ENCODE measurements at places on chromosomes 2 and 18.

DNA sequence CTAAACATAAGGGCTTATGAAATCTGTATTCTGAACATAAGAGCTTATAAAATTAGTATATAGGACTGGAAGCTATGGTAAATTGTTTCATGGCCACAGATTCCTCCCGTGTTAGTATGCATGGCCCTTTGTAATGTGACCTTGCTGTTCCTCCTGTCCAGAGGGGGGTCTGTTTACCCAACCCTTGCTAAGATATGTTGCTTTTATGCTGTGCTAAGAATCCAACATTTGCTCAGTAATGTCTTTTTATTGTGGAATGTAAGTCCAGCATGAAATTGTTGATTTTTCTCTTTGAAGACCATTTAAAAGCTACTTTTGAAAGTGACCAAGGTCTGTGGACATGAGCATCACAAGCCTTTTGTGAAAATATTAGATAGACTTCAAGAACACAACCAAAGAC lies 485.4 kb downstream of the PARD3B start:
- DNase-seq, result no peak

GRCh38 chr18:62460851-62461300 lies 61.9 kb upstream of the ZCCHC2 start:
- peak; percentile 10 for DNase-seq

DNA sequence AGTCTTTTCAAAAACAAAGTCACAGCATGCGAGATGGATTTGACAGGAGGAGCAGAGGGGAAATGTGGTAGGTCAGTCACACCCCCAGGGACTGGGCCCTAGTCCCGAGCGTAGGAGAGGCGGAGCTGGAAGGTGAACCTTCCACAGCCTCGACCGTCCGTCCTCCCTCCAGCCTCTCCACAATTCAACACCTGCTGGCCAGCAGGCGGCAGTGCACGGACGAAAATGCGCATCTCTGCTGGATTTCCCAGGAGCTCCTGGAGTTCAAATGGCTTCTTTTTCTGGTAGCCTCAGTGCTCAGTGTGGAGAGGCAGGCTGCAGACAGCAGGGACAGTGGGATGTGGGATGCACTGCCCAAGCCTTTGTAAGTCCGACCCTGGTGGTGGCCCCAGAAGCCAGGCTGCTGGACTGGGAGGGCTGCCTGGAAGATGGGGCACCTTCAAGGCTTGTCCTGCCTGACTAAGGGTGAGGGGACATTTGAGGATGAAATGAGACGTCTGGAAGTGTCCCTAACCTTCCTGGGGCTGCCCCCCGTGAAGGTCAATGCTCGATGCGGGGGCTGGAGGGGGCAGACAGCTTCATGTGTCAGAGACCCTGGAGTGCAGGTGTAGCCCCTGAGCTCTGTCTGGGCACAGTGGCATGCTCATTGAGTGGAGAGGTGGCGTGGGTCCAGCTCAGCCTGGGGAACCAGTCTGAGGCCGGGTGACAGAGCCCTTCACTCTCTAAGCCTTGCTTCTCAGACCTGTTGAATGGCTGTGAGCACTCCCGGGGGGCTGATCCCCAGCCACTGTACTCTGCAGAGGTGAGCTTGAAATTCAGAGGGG lies 189.5 kb downstream of the TFCP2L1 start:
- no peak for DNase-seq

DNA sequence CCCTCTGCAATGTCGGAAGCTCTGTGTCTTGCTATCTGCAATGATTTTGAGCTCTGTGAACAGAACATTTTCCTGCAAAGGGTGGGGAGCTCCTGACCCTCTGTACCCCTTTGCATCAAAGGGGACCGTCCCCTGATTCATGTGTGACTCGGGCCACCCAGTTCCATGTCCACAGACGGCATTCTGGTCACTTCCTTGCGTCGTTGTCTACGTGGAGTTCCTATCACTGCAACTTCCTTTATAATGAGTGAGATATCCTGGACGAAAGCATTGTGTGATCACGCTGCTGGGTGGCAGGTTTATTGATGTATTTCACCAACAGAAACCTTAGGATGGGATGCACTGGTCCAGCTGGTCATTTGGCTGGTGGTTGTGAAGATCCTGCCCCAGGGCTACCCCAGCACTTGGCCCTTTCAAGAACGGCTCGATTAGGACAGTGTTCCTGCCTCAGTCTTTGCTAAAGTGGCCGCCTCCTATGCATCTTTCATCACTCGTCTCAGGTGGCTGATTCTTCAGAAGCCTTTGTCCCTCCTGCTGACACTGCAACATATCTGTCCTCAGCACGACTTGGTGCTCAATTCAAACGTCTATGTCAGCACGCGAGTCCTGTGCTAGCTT lies 202.7 kb downstream of the ACKR3 start:
- no peak for DNase-seq

DNA sequence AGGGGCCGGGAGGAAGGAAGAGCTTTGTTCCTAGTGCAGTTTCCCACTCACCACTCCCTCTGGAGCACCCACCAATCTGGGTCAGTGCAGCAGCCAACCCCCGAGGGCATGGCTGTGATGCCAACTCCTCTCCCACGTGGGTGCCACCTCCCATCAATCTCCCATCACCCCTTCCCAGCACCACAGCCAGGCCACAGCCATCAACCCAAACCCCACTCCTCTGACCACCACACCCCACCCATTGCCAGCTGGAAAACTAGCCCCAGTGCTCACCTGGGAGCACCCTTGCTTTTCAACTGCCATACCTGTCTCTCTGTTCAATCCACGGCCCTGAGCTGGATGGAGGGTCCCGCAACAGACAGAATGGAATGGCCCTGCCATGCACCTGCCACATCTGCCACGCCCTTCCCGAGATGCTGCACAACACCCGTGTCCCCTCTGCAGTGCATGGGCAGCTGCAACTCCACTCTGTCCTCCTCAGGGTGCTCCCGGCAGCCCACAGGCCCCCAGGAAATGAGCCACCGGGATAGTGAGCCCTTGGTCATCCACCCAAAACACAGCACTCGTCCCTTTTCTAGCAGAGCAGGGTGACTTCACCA lies 112.4 kb upstream of the ID2 start:
- DNase-seq, result no peak

GRCh38 chr2:142100970-142101369 lies 29.8 kb downstream of the LRP1B start:
- no peak for DNase-seq

DNA sequence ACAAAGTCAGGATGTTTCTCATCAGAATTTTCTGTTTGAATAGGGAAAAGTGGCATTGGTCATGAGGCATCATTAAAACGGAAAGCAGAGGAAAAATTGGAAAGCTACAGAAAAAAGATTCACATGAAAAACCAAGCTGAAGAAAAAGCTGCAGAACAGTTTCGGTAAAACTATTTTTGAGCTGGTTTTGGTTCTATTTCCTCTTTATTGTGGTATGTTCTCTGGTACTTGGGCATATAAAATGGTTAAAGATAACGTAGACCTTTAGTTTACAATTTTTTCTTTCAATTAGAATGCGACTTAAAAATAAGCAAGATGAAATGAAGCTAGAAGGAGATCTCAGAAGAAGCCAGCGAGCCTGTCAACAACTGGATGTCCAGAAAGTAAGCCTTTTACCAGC lies 7.6 kb downstream of the GPATCH11 start:
- DNase-seq, result no peak

DNA sequence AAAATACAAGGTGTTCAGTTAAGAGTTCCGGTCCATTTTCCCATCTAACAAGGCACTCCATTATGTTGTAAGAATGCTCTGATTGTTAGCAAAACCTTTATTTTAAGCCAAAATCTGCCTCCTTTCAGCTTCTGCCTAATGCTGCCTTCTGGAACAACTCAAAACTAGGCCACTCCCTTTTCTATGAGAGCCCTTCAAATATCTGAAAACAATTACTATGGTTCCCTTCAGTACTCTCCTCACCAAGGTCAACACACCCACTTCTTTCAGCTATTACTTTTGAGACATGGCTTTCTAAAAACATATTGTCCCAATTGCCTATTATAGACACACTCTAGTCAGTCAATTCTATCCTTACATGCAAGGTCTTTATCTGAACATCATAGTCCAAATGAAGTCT lies 429.4 kb downstream of the ERBB4 start:
- no peak for DNase-seq

DNA sequence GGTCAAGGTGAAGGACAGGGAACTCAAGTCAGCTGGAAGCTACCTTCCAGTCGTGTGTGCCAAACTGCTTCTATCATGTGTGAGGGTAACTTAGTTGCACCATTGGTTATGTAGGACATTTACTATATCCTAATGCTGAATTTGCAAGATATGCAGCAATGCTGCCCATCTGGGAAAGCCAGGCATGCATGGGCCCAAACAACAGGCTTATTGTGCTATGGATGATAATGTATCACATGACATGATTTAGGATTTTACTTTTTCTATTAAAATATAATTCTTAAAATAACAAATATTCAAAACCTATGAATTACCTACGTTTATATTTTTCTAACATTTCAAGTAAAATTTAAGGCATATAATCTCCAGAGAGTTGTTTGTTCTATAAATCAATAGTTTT lies 35.9 kb downstream of the B4GALT6 start:
- no peak for DNase-seq

GRCh38 chr2:64980183-64980582 lies 9.0 kb upstream of the SLC1A4 start:
- DNase-seq, result no peak

DNA sequence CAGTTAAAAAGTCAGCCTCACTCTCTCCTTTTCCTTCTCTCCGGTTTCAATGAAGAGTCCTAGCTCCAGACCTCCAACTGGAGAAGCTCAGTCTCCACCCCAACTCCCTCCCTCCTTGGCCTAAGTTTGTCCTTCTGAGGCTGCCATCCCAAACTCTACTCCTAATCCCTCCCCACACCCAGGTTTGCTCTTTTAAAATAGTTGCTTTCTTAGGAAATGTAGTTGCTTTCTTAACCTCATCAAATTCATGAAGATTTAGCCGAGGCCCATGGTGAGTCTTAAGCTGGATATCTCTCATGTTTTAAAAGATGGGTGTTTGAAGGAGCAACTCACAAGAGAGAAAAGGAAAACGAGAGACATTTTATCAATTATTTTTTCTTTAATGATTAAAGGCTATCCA lies 937 bp upstream of the LANCL1 start:
- DNase-seq, result peak; percentile 12

DNA sequence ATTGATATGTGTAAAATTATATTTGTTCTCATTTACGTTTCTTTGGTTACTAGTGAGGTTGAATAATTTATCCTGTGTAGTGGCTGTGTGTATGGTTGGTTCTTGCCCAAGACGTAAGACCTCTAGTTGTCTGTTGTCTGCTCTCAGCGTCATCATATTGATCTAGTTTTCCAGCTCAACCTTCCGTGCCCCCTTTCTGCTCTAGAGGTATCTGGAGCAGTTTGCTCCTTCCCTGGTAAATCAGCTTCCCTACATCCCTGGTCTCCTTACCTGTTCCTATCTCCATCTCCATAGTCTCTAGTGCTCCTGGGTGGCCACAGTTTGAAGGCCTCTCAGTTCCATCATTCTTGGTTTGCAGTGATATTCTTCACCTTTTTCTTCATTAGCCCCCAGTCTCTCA lies 1.2 kb downstream of the SMYD5 start:
- no peak for DNase-seq

- DNase-seq, result no peak
These were observed 24.8 kb upstream of the KIDINS220 start for GRCh38 chr2:8862230-8862629.

DNA sequence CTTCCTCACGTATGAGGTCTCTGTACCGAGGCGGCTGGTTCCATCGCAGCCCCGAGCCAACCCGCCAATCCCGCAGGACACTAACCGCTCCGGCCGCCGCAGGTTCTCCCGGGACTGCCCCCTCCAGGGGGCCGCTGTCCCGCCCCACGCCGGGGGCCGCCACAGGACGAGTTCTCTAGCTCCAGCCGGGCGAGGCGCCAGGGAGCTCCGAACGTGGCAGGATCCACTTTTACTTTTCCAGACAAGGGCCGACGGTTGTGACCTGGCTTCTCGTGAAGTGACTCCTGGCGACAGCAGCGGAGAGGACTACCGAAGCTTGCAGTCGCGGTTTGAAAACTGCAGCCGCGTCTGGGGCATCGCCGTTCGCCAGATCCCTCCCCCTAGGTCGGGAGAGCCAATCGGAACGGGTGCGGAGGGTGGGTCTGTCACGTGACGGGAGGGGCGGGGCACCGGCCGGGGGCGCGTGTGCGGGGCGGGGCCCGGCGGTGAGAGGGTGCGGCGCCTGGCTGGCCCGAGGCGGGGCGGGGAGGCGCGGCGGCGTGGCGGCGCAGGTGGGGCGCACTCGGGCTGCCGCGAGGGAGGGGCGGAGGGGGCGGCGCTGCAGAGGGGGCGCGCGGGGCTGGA lies at the start of gene STK17B:
STK17B (minus strand) TSS at position 331 of the 624 bp plus-strand sequence. CDS start 8,195 bp downstream, outside the sequence.
- peak; percentile 68 for DNase-seq

GRCh38 chr2:234723400-234723799 lies 226.5 kb upstream of the ARL4C start:
- DNase-seq, result no peak

DNA sequence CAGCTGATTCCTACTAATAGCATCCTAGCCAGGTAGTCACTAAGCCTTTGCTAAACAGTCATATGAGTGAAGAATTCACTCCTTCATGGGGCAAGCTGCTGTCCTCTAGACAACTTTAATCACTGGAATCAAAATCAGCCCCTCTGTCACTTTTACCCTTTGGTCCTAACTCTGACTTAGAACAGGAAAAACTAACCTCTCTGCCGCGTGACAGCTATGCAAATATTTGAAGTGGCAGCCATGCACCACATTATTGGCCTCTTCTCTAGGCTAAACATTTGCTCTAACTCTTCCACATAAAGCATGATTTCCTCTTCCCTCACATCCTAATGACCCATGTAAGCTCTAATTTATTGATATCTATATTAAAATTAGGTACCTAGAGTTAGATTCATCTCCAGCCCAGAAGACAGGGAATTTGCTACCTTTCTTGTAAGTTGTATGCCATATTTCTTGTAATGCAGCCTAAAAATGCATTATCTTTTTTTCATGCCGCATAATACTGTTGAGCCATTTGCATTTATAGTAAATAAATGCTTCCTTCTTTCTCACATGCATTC lies 12.8 kb upstream of the ONECUT2 start:
- DNase-seq, result no peak

- no peak for DNase-seq
These were observed 136.9 kb downstream of the MYO3B start for GRCh38 chr2:170314744-170315447.
